ACHN (cell line): ENCODE measurements at places on chromosomes 4 and X.

DNA sequence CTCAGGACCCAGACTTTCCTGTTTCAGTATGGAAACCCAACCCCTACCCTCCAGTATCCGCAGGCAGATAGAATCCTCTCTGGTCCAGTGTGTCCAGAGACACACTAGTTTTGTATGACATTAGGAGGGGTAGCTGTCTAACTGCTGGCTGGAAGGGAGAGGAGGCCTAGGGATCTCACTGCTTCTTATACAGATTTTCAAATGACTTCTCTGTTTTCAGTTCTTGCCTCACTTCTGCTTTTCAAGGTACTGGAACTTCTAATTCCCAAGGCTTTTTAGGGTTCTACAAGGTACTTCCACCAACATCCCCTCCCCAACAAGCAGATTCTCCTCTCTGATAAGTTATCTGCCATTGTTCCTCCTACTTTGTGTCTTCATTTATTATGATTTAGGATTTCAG is 6.1 kb downstream of the SGCB start:
- no peak for DNase-seq

- DNase-seq = no peak
Observed at GRCh38 chr4:166622425-166622977, 611.8 kb downstream of the SPOCK3 start.

GRCh38 chrX:22445880-22446279 is 173.2 kb downstream of the CBLL2 start:
- DNase-seq = no peak

DNA sequence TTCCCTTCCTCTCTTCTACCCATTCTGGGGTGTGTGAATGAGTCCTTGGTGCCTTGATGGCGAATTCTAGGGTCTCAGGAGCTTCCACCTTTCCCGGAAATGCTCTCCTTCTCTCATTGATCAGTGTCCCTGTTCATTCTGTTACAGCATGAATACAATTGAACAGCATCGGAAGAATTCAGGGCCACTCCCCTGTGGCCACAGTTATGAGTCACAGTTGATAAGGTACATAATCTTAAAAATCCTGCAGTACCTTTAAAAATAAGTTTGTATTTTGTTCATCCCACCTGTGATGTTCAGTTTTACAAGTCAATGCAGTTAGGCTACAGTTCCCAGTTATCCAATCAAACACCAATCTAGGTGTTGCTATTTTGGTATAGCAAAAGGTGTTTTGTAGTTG is 47.3 kb upstream of the FAM9A start:
- DNase-seq = peak; percentile 8

GRCh38 chrX:7109049-7109531 is 38.4 kb upstream of the STS start:
- no peak for DNase-seq

DNA sequence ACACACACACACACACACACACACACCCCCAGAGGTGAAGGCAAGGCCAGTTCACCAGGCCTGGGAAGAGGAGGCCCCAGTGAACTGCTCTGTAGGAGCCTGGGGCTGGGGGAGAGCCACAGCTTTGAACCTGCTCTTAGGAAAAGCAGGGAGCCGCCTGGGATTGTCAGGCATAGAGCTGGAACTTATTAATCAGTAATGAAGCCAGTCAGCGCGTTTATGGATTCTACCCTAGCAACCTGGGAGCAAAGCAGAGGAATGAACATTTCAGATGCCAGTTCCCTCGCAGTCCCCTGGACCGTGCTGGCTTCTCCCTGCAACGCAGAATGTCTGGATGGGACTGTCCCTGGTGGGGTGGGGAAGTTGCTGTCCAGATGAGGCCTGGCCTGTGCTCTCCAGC is 45.3 kb upstream of the DDX3X start:
- DNase-seq = peak; percentile 35

- no peak for DNase-seq
Observed at GRCh38 chr4:101284546-101284945, 62.8 kb downstream of the PPP3CA start.

DNA sequence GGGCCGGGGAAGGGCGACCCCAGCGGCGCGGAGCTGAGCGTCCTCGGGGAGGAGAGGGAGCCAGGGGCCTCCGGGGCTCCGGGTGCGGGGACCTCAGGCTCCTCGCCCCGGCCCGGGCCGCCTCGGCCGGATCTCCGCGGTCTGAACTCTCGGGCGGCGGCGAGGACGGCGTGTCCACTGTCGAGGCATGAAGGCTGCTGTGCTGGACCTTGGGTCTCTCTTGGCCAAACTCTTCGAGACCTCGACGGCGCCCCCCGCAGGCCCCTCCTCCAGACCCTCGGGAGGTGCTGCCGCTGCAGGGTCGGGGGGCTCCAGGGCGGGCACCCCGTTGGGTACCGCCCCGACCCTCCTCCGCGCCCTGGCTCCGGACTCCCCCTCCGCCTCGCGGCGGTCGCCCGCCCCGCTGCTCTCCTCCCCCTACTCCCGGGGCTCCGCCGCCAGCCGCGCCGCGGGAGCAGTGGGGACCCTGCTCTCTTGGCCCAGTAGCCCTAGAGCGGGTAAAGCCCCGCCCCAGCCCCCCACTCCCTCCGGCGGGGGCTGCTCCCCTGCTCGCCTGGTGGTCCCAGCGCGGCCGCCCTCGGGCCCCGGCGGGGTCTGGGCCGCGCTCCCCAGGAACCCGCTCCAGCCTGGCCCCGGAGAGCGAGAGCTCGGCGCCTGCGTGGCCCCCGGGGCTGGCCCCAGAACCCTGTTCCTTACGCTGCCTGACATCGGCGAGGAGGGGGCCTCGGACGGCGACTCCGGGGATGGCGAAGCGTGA is 564 bp downstream of the FAM149A start:
- peak; percentile 21 for DNase-seq

DNA sequence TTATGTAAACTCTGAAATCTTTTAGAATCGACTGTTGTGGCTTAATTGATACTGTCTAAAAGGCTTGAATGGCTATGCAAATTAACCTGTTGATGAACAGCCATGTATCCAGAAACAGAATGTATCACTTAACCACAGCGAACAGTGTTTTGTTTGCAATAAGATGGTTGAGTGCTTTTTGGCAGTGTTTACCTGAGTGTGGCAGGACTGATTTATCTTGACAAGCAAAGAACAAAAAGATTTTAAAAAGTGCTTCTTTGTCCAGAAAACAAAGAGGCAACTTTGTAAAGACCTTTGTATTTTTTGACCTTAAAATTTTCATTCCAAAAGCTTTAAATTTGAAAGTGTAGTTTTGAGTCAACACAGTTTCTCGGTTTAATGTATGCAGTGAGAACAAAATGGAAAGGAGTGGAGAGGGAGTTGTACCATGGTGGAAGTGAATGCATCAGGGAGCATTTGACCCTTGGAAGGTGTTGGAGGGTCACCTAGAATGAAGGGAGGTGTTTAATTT is 18.0 kb downstream of the ARHGAP10 start:
- DNase-seq = no peak

GRCh38 chr4:33453916-33454315 is 2733.7 kb downstream of the PCDH7 start:
- DNase-seq = no peak

DNA sequence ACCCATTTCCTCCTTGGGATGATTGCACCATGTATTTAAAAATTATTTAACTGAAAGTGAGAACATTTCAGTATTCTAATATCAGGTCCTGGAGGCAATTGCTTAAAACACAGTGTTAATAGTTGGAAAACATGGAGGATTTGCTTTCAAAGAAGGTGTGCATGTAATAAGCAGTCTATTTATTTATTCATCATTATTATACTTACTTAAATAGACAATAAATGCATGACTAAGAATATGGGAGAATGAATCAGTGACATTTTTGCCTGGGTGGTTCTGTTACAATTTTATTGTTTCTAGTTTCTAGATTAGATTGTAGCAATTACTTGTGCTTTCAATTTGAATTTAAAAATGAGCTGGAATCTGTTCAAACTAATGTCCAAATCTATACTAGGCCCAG is 145.5 kb downstream of the AREG start:
- DNase-seq = no peak

DNA sequence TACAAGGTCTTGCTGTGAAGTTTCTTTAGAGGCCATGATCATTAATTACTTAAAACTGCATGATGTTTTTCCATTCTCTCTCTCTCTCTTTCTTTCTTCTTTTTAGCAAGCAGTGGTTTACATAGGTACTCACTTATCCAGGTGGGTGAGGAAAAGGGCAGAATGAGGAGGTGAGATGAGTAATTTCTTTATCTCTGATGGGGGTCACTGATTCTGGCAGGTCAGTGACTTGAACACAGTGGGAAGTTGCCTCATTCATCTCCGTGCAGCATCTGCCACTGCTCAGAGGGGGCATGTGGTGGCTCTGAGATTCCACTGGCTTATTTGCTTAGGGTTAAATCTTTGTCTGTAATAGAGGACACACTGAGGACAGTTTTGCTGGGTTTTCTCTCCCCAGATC is 62.6 kb downstream of the FAM114A1 start:
- no peak for DNase-seq

DNA sequence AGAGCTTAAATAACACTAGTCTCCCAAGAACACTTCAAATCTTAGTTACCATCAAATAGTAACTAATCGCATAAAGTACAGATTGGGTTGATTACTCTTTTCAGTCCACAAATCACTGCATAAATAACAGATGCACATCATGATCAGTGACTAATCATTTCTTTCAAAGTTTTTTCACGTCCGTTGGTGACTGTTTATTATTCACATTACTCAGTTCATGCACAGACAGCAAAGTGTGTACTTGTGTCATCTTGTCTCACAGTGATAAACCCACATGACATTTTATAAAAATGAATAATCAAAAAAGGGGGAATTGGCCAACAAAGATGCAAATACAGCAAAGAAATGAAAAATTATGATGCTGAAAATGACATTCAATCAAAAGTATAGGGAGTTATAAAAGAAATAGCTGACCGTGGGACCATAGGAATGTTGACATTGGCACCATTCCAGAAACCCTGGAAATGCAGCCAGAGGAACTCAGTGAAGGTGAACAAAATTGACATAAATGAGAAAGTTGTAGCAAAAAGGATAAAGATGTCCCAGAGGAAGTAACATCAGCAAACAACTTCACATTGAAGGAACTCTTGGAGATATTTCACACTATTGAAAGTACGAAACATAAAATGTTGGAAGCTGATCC is 161.5 kb downstream of the SOX3 start:
- no peak for DNase-seq

DNA sequence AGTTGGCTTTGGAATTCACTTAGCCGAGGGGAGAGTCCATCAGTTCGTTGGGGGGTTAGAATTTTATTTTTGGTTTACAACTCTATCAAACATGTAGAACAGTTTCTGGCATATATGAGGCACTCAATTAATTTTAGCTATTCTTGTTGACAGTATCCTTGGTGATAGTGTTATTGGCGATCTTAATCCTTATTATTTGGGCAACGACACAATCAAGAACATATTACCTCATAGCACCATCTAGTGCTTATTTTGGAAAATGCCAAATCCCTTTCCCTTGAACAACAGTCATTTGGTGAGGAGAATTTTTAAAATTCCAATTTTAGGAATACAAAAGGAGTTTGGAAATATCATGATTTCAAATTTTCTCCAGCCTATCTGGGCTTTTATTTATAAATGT is 17.9 kb upstream of the PGRMC1 start:
- peak; percentile 4 for DNase-seq

DNA sequence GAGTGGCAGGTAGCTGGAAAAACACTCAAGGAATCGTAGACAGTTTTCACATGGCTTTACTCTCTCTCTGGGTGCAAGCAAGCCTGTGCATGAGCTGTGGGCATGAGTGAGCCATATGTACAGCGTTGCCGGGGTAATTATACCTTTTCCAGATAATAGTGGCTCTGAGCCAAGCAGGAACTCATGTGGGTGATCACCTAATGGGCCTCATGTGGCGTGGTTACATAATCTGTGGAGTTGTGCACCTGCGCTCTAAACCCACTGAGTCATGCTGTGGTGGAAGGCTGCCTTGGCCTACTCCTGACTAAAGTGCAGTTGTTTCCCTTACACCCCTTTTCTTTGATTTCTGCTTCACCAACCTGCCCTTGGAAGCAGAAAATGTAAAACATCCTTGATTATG is 1564.5 kb upstream of the PCDH10 start:
- no peak for DNase-seq

GRCh38 chr4:177574446-177574845 is 132.2 kb upstream of the AGA start:
- peak; percentile 35 for DNase-seq

DNA sequence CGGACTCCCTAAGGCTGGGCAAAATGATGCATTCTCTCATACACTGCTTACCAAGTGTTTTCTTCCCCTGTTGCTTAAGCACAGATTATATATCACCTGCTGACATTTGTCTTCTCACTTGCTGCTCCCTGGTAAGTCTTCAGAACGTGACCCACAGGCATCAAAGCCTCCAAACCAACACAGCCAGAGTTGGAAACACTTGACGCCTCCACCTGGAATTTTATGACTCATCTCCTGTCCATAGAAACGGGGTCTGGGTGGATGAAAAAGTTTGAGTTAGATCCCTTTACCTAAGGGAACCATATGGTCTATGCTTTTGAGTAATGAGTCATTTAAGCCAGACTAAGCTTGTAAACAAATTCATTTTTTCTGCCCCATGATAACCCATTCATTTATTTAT is 251.6 kb downstream of the USP46 start:
- no peak for DNase-seq

GRCh38 chr4:157014621-157015591 is 43.3 kb upstream of the PDGFC start:
- DNase-seq = peak; percentile 87

DNA sequence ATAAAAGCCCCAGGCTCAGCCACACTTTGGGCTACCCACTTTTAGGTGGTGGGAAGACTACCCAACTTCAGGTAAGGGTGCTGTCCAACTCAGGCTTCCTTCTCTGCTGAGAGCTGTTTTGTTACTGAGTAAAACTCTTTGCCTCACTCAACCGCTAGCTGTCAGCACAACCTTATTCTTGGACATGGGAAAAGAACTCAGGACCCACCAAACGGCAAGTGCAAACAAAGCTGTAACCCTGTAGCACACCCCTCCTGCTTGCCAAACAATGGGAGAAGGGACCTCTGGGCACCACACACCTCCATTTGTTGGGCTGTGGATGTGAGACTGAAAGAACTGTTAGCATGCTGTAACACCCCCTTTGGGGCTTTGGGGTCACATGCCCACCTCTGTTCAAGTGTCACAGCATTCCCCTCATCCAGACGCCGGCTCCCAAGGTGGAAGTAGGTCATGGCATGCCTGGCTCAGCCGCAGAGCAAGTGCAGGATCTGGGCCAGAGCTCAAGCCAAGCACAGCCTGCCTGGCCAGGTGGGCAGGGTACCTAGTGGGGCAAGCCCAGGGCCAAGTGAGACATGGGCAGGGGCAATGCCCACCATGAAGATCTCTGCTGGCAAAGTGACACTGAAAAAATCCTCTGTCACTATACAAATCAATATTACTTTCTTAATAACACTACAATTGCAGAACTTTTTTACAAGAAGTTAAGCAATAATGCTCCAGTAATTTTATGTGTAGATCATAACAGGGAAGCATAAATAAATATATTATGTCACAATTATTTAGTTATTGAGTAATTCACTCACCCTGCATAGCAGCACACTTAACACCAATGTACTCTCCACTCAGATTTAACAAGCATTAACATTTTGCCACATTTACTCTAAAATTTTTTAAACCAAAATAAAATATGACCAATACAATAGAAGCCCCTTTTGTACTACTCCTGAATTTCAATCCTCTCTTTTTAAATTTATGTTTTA is 107.2 kb downstream of the TBCK start:
- no peak for DNase-seq

GRCh38 chr4:184473499-184474262 is 669 bp downstream of the IRF2 start:
- peak; percentile 29 for DNase-seq
